GM20000 (cell line): ENCODE measurements at places on chromosomes 2 and 18.

GRCh38 chr2:63654959-63655358 lies 66.2 kb downstream of the MDH1 start:
- peak; percentile 10 for DNase-seq

GRCh38 chr18:57027190-57027708 lies 119.6 kb upstream of the BOD1L2 start:
- no peak for DNase-seq

- DNase-seq = no peak
These were observed 6.0 kb upstream of the GLI2 start for GRCh38 chr2:120729406-120730399.

- no peak for DNase-seq
These were observed 29.8 kb upstream of the TBR1 start for GRCh38 chr2:161386228-161386824.

- no peak for DNase-seq
These were observed 114.8 kb upstream of the ANKRD30BL start for GRCh38 chr2:132276571-132276981.

GRCh38 chr2:11065833-11066485 lies 89.3 kb upstream of the SLC66A3 start:
- DNase-seq = no peak

DNA sequence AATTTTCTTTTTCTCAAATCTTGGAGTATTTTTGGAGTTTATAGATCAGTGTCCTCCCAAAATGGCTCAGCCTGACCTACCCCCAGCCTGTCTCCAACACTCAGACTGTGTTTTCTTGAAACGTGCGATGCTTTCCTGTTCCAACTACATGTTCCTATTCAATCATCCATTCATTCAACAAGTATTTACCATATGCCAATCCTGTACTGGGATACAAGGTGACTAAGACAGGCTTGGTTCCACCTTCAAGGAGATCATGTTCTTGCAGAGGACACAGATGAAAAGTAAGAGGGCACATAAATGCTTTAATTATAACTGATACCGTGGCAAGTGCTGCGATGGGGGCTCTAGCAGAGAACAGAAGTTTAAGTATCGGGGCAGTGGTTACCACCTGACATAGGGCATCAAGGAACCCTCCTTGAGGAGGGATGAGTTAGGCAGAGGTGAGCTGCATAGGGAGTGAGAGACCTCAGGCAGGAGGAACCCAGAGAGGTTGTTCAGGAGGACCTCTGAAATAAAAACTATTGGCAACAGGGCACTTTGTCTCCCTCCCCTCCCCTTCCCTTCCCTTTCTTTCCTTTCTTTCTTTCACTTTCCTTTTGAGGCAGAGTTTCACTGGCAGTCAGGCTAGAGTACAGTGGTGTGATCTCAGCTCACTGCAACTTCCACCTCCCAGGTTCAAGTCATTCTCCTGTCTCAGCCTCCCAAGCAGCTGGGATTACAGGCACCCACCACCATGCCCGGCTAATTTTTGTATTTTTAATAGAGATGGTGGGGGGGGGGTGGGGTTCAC lies 469.0 kb downstream of the EPHA4 start:
- DNase-seq = no peak

DNA sequence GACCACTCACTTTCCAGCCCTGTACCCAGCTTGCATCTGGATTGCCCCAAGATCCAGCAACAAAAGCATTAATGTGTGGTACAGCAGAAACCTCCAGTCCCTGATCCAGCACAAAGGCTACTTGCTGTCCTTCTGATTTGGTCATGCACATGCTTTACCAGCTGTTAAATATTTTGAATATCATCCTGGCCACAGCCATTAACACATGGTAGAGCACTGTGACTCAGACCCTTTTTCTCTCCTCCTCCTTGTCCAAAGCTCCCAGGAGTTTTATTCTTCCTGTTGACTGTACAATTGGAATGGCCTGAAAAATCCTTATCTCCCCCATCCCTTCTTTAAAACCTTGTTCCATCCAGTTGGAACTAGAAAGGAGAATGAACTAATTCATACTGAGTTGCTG lies 419.7 kb upstream of the TNP1 start:
- no peak for DNase-seq

- DNase-seq = no peak
These were observed 204.6 kb upstream of the TNP1 start for GRCh38 chr2:217064234-217065011.

DNA sequence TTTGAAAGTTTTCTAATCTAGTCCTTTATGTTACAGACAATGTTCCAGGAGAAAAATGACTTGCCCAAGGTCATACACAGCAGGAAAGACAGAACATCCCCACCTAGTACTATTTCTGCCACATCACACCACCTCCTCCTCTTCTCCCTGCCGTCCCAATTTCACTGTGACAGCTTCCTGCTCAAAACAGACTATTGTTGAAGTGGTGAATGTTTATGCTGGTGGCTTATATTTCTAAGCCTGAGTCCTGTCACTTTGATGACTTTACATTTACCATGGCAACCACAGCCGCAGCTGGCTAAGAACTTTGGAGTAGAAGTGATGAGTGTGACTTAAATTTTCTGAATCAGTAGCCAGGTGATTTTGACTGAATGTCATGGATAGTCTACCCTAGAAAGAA lies 10.0 kb downstream of the GALNT5 start:
- no peak for DNase-seq

DNA sequence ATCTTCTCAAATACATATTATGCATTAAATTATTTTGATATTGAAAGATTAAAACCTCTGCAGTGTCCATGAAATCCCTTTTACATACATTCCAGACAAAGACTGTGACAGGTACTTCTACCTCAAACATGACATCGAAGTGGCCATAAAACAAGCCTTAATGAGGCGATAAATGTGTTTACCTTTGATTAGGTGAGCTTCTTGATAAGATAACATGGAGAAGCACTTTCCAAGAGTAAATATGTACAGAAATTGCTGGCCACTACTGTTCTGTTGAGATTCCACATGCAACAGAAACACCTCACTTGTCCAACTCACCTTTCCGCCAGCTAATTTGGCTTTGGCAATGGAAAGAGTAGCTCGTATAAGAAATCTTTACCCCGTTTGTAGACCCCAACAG lies 55.2 kb downstream of the ZEB2 start:
- no peak for DNase-seq

- DNase-seq = peak; percentile 74
These were observed 246.3 kb downstream of the TNS1 start for GRCh38 chr2:217756375-217757107.

- DNase-seq = no peak
These were observed 63.4 kb upstream of the CYP20A1 start for GRCh38 chr2:203175371-203175770.

GRCh38 chr2:221156062-221156734 lies 415.9 kb downstream of the EPHA4 start:
- DNase-seq = no peak

- DNase-seq = no peak
These were observed 6.0 kb downstream of the SLC39A10 start for GRCh38 chr2:195663007-195663406.

- no peak for DNase-seq
These were observed 65.1 kb upstream of the YWHAQ start for GRCh38 chr2:9695941-9696340.

DNA sequence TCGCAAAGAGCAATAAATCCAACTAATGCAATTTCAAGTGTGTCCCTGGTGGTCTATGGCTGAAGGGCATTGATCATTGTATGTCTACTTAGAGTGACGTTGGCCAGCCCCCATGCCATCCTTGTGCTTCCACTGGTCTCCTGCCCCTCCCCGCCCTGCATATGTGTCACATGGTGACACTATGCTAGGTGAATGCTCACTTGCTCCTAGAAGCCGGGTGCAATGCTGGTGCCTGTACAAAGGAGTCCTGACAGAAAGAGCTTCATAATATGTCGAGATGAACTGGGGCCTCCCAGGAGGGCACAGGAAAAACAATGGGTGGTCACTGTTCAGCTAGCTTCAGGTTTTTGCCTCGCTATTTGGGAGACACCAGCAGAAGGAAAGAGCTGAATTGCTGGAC lies 5.9 kb upstream of the TRABD2A start:
- no peak for DNase-seq

- DNase-seq = no peak
These were observed 84.8 kb upstream of the RND3 start for GRCh38 chr2:150572194-150572766.

- DNase-seq = no peak
These were observed 61.0 kb downstream of the RPL37A start for GRCh38 chr2:216559625-216560156.

GRCh38 chr2:34070196-34070595 lies 471.1 kb upstream of the FAM98A start:
- DNase-seq = no peak

GRCh38 chr2:198890490-198890889 lies 567.2 kb downstream of the SATB2 start:
- DNase-seq = peak; percentile 20

GRCh38 chr2:121235542-121235941 lies 49.5 kb downstream of the TFCP2L1 start:
- DNase-seq = no peak

DNA sequence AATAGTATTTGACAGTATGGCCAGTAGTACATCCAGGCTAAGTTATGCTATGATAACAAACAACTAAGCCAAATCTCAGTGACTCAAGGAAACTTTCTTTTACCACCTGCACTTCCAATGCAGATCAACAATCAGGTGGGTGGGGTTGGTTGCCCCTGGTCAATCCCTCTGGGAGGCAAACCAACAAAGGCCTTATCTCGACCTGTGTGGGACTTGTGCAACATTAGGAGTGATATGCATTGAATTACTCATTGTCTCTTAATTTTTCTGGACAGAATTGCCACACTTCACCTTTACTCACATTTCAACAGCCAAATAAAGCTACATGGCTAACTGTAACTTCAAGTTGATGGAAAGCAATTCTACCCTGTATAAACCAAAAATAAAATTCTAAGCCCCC lies 1049.3 kb upstream of the CDH2 start:
- DNase-seq = no peak

DNA sequence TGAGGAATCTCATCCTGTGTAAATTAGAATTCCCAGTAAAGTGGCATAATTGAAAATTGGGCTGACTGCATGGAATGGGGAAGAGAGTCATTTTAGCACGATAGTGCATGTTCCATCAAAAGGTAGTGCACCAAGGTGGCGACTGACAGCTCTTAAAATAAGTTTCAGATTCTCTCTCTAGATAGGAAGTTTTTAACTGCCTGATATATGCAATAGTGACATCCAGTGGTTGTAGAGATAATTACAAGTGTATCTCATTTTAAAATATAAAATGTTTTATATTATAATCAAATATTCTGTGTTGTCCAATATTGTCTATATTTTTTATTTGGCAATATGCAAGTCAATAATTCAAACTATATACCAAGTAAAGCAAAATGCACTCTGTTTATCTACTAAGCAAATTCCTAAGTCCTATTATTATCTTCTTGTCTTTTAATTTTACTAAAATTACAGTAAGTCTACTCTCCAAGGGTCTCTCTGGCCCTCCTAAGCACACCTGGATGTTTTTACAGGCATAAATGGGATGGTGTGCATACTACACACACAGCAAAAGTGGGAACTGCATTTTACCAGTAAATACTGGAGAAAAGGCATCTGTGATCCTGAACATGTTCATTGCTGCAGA lies 397.7 kb upstream of the HNRNPA3 start:
- peak; percentile 48 for DNase-seq

DNA sequence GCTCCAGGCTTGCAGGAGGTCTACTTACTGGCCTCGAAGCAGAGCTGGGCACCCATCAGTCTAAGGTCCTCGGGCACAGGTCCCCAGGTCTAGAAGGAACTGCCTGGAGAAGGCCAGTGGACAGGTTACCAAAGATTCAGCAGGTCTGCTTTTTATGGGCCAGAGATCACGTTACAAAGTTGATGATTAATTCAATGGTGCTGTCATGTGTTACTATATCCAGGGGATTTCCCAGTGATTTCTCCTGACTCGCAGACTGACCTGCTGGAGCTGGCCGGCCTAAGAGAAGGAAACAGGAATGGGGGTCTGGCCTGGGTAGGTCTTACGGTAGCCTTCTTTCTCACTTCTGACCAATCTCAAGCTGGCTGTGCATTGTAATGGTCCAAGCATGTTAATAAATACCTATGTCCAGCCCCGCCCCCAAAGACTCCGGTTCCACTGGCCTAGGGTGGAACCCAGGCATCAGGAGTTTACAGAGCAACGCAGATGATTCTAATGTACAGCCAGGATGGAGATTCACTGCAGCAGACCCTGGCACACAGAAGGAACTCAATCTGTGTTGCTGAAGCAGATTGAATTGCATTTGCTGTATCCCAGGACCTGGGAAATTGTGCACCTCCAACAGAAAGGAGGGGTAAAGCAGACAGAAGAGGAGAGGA lies at the start of gene NEURL3:
NEURL3 (minus strand) TSS at position 127 of the 659 bp plus-strand sequence; CDS start at position 56, 71 bp downstream.
- peak; percentile 41 for DNase-seq

GRCh38 chr2:19244460-19245363 lies 113.7 kb downstream of the OSR1 start:
- DNase-seq = no peak

DNA sequence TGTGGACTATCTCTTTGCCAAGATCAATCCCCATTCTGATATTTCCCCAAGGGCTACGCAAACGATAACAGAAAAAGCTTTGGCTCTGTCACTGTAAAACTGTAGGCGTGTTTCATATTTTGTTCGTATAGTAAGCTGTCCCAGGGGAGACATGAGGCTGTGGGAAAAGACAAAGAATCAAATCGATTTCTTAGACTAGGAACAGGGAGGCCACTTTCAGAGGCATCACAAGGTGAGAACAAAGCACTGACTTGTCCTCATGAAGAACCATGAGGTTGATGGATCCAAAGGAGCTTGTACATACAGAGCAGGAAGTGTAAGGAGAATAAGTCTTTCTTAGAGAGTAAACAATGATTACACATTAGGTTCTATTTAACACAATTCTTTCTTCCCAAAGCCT lies 255.7 kb downstream of the HNMT start:
- no peak for DNase-seq

DNA sequence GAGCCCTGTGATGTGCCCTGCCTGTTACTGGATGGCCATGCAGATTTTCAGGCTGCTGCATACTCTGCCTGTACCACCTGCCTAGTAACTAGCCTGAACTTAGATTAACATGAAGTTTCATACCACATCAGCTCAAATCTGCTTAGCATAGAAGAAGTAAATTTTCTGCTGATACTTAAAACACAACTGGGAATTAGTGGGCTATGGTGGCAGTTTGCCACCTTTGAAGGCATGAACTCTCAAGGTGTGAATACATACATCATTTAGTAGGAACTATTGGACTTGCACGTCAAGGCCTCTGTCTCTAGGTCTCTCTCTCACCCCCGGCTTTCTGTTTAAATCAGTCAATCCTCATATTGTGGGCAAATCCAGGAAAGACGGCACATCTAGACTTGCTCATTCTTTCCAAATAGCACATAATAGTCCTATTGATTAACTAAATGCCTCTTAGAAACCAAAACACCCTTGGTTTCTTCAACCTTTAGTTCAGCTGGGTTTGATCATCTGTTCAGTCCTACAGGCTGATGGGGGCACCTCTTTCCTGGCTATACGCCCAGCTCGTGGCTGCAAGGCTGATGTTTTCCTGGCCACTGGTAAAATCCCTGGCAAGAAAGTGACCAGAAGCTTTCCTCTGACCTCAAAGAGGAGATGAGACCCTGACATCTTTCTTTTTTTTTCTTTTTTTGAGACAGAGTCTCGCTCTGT lies 58.4 kb downstream of the ALPK2 start:
- DNase-seq = no peak

- no peak for DNase-seq
These were observed 47.3 kb upstream of the TACR1 start for GRCh38 chr2:75246441-75247167.

- DNase-seq = no peak
These were observed 41.9 kb upstream of the TANC1 start for GRCh38 chr2:158926478-158926948.
